HFF-Myc (cell line): ENCODE measurements at places on chromosomes 6 and 20.

DNA sequence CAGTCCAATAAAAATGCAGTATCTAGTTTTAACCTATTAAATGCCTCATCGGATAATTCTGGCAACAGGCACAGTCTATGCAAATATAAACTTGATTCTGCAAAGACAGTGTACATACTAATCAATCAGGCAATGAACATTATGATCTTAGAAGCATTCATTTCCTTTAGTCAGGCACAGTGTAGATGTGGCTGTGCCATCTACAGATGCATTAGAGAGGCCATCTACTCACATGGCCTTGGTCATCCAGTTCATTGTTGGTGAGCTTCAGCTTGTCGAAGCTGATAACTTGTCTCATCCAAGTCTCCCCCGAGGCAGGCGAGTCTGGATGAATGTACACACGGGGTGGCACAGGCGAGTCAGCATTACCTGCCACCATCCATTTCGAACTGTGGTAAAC lies 7.9 kb downstream of the TBX18 start:
- no peak for DNase-seq

GRCh38 chr20:2871111-2871465 lies 2.2 kb upstream of the PTPRA start:
- peak; percentile 42 for DNase-seq

GRCh38 chr20:24166123-24166381 lies 177.5 kb upstream of the GGTLC1 start:
- no peak for DNase-seq

GRCh38 chr20:3168079-3168828 lies 5.1 kb downstream of the LZTS3 start:
- DNase-seq: no peak
